ENCODE measurements at places on chromosomes 12 and 14.

GRCh38 chr14:57329833-57330232, 60.6 kb upstream of the NAA30 start:
- no peak for DNase-seq

DNA sequence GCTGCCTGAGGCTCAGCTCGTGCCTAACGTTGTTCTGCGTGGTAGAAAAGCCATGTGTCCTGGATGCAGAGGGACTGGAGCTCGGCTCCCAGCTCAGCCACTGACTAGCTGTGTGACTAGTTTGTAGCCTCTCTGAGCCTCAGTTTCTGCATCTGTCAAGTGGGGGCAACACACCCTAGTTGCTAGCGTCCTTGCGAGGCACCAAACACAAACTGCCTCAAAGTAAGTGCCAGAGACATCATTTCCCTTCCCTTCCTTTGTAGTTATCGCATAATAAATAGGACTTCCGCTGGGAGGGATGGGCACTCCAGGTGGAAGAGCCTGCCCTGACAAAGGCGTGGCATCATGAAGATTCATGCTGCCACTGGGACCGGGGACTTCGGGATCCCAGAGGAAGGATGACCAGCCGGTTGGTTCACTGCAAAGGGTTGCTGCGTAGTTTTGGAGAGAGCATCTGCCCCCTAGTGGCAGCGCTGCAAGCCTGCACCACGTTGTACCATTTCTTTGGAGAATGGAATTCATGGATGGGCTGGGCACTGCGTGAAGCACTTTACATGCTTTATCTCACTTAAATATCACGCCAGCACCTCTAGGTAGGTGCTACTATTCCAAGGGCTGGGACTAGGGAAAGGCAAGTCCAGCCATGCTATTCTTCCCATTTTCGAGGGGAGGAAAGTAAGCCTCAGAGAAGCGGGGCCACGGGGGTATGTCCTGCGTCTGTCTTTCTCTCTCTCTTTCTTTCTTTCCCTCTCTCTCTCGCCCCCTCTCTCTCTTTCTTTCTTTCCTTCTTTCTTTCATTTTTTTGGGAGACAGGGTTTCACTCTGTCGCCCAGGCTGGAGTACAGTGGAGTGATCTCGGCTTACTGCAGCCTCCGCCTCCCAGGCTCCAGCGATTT, 4.6 kb downstream of the CCDC197 start:
- no peak for DNase-seq

GRCh38 chr12:53205747-53206419, 1.2 kb downstream of the ITGB7 start:
- DNase-seq: peak; percentile 64

DNA sequence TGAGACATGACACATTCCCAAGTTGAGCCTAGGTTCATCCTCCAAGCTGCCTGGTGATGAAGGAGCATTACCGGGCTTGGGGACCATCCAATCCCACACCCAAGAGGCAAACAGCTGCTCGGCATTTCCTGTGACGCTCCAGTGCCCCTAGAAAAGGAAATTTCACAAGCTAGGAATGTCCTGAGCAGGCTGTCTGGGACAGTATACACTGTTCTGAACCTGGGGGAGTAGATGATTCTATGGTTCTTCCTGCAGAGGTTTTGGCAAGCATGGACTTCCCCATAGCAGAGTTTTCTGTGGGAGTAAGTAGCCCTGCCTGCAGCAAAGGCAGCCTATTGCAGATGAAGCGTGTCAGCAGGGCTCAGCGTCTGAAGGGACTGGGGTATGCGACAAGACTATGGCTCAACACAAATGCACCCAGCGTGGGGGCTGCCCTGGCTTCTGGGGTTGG, 47.4 kb upstream of the SRSF5 start:
- no peak for DNase-seq

- no peak for DNase-seq
Observed at GRCh38 chr12:96749999-96750398, 157.1 kb upstream of the NEDD1 start.

DNA sequence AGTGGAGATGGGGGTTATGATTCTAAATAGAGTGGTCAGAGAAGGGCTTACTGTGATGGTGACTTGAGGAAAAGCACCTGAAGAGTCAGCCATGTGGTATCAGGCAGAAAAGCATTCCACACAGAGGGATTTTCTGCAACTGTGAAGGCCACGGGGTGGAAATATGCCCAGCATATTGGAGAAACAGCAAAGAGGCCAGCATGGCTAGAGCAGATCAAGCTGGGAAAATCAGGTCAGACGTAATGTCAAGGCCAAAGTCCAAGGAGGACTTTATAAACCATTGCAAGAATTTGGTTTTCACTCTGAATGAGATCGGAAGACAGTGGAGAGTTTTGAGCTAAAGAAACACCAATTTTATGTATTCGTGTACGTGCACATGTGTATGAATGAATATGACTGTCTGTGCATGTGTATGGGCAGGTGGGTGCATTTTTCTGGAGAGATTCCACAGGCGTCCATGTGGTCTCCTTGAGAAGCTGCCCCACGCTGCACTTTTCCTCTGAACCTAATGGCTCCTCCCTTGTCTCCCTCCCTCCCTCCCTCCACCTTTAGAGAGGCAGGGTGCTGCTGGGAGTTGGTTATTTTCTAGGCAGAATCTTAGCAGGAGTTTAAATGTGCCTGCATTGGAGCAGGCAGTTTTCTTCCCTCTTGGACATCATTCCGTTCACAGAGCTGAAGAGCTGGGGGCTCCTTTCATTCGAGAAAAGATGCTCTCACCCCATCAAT, 97.4 kb upstream of the PPP4R3A start:
- no peak for DNase-seq

DNA sequence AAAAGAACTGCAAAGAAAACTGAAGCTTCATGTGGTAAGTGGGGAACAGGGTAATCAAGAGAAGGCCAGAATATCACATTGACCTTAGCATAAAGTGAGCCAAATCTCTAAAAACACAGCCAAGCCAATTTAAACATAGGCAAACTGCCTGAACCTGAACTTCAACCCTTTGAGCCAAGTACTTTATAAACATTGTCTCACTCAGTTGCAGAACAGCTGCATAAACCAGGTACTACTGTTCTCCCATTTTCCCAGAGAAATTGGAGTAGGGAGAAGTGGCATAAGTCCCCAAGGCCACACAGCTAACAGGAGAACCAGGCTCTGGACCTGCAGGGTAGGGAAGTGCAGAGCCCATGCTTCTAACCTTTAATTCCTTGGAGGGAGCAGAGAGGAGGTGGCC, 30.4 kb upstream of the FKBP4 start:
- DNase-seq: no peak

DNA sequence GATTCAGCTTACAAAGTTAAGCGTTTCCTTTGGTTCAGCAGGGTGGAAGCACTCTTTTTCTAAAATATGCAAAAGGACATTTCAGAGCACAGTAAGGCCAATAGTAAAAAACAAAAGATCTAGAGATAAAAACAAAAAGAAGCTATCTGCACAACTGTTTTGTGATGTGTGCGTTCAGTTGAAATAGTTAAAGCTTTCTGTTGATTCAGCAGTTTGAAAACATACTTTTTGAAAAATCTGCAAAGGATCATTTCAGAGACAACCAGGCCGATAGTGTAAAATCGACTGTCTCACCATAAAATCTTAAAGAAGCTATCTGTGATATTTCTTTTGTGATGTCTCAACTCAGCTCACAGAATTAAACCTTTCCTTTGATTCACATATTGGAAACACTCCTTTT, 300.0 kb upstream of the ALG10B start:
- no peak for DNase-seq

DNA sequence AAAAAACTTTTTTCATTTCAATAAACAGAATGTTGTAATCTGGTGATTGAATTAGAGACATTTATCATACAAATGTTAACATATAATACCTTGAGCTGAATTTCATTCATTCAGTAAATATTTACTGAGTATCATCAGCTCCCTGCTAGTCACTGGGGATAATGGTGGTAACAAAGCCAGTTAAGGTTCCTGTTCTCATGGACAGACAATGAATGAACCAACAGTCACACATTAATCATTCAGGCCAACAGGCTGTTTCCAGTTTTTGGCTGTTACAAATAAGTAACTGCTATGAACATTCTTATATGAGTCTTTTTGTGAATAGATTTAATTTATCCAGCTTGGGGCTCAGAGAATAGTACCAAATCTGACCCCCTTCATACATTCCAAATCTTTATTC, 13.5 kb downstream of the EXD2 start:
- no peak for DNase-seq
